ENCODE measurements at places on chromosomes 5 and 9.
A peak's percentile ranks its signal among the peaks of the same experiment; 100 is the strongest.

DNA sequence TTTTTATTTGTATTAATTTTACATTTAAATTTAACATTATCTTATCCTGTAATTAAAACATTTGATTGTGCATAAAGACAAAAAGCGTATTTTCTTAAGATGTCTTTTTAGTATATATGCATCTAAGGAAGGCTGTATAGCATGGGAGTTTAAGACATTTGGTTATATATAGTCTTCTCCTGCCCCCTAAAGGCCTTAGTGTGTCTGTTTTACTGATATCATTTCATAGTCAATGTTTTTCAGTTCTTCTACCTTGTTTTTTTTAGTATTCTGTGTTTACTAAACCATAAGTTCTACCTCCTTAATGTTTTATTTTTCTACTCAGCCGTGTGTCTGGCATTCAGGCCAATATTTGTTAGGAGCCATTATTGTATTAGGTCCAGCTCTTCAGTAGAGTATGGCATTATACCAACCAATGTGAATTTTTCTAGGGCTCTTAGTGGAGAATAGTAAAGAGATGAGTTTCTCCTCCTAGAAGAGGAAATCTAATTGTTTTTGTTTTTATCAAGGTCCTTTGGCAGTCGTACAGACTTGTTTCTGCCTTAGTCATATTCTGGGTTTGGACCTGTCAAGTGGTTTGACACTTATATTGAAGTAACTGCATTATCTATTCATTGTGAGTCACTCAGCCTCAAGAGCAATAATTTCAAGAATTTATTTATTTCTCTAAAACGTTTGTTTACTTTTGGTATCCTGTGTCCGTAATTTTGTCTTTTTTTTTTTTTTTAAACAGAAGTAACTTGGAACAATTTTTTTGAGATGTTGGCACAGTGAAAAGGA is 74.8 kb downstream of the SLF1 start:
- DNase-seq: peak; percentile 71

GRCh38 chr9:70549926-70550325 is 135.5 kb upstream of the KLF9 start:
- DNase-seq: no peak

DNA sequence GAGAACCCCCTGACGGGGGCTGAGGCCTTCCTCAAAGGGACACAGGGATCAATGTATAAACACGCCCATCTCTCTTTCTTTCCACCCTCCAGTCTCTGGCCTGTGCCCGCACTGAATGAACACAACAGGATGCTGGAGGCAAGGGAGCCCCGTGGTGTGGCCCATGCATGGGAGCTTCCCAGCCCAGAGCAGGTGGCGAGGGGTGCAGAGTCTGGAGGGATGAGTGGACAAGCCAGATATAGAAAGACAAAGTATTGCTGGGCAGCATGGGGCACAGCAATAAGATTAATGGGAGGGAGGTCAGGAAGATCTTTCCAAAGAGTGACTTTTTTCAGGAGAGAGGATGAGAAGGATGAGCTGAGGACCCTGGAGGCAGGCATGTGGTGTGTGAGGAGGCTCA is 103.7 kb downstream of the C5orf15 start:
- DNase-seq: no peak

DNA sequence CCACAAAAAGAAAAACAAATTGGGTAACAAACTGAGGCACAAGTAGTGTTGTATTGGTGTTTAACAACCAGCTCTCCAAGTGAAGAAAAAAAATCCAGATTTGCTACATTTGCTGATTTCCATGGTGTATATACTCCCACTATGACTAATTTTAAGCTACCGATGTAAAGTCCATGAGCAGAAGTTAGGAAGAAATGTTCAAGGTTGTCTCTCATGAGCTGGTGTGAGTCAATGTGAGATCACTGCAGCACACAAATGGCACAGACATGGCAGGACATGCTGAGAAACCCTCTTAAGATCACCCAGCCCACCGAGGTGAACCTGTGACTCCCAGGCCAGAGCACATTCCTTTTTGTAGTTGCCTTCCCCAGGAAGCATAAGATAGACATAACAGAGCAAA is 36.2 kb downstream of the SLC44A1 start:
- no peak for DNase-seq

GRCh38 chr5:103919506-103919905 is 356.9 kb upstream of the NUDT12 start:
- no peak for DNase-seq

DNA sequence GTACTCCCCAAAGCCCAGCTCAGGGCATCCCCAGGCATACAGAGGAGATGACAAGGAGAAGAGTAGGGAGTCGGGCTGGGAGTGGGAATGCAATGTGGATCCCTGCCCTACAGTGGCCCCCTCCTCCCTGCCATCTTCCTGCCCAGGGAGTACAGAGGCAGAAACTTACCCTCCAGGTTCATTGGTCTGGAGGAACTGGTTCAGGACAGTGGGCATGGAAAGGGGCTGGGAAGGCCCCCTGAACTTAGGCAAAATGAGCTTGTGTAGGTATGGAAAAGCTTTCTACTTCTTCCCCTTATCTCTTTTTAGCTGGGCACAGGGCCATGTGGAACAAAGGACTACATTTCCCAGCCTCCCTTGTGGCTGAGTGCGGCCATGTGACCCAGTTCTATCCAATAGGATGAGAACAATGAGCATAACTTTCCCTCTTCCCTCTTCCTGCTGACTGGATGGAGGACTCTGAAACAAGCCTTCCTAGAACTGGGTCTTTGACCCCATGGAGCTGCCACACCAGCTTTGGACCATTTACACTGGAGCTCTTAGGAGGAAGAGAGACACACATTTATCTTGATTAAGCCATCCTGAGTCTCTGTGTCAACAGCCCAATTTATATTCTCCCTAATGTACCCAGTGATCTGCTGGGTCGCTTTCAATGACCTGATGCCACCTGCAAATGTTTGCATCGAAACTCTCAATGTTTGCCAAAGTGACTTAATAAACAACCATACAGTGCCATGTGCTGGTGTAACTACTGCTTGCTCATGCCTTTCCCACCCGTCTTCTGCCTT is 25.0 kb upstream of the HMCN2 start:
- peak; percentile 70 for DNase-seq

- DNase-seq: peak; percentile 71
These were observed 1865.3 kb upstream of the CDH9 start for GRCh38 chr5:28903643-28904042.

- no peak for DNase-seq
These were observed 331.9 kb downstream of the ADAMTS6 start for GRCh38 chr5:65149827-65150226.

DNA sequence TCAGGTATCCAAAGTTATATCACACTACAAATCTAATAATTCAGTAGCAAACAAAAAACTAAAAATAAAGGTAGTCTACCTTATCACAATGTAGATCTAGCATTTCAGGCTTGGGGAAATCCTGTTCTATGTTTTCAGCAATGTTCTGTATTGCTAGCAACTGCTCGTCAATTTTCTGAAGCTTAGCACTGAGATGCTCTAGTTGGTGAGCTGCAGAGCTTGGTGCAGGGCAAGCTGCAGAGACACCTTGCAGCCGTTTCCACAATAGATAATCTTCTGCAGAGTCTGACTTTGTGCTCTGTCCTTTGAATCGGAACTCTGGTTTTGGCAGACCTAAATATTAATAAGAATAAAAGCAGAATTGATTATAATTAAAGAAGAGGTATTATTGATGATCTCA is 95.5 kb downstream of the CPLANE1 start:
- no peak for DNase-seq

GRCh38 chr9:126347093-126347492 is 20.5 kb downstream of the MVB12B start:
- no peak for DNase-seq

GRCh38 chr9:110371411-110372007 is 33.8 kb upstream of the TXNDC8 start:
- DNase-seq: no peak

DNA sequence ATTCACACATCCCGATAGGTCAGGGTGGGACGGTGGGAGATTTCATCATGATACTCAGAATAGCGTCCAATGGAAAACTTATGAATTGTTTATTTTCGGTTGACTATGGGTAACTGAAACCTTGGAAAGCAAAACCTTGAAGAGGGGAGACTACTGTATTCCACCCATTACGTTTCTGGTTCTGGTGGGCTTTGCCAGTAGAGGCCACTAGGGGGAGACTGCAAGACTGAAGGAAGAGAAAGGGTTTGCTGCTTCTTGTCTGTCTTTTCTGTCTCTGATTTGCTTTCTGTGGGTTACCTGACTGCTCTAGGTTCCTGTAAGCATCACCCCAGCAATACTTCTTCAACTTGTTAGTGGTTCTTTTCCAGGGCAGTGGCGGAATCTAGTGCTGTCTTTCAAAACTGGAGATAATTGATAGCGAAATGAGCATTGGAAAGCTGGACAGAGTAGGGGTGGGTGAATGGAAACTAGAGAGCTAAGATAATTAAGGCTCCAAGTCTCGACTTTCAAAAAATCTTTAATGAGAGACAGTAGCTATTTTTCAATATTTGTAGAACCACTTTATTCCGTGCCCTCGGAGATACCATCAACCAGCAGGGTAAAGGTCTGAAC is 27.0 kb downstream of the GRIN3A start:
- DNase-seq: no peak

- no peak for DNase-seq
These were observed 64.9 kb downstream of the PTTG1 start for GRCh38 chr5:160486573-160486972.

DNA sequence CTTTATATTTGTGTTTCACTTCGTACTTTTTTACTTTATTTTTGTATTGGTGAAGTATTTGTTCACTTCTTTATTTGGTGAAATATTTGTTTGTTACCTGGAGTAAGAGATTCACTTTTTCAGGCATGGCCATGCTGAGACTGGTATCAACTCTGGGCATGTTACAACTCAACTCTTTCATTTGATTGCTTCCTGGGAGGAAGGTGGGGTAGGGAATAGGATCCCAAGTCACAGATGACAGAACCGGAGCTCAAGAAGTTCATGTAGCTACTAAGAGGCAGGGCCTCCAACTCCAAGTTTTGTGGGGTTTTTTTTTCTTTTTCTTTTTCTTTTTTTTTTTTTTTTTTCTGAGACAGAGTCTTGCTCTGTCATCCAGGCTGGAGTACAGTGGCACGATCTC is 6.1 kb upstream of the ADGRD2 start:
- DNase-seq: no peak

DNA sequence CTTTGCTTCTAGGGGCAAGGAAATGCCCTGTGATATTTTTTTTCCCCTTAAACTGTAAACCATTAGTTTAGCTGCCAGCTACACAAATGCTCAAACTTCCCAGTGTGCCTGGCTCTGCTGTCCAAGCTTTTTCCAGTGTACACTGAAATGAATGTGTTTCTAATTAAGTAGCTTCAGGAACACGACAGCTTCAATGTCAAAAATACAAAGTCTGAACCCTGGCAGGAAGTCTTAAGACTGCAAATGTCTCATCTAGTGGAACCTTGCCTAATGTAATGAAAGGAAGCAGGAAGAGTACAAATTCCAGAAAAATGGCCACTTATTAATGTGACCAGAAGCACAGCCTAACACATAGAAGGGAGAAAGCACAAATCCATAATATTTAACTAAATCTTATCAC is 255.2 kb downstream of the CRB2 start:
- no peak for DNase-seq

DNA sequence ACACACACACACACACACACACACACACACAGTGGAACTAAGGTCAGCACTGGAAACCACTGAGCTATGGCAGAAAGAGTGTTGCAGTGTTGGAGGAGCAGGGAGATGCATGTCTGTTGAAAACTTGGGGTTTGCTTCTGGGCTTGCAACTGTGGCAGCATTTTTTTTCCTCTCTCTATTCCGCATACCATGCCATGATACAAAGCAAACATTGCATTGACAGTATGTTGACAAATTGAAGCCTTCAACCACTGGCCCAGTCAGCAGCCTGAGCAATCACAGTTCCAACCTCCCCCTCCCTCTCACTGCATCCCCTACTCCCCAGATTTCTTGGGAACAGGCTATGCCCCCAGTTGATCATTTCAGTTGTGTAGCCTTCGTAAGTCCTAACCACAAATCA is 478.1 kb upstream of the WWC1 start:
- no peak for DNase-seq

- DNase-seq: no peak
These were observed 58.7 kb upstream of the PRR16 start for GRCh38 chr5:120405286-120405864.

- no peak for DNase-seq
These were observed 141.4 kb downstream of the EBF1 start for GRCh38 chr5:158958021-158958994.

- DNase-seq: no peak
These were observed 154.1 kb upstream of the TUT7 start for GRCh38 chr9:86508208-86508903.

GRCh38 chr5:123992641-123993040 is 480.7 kb downstream of the CSNK1G3 start:
- DNase-seq: no peak

DNA sequence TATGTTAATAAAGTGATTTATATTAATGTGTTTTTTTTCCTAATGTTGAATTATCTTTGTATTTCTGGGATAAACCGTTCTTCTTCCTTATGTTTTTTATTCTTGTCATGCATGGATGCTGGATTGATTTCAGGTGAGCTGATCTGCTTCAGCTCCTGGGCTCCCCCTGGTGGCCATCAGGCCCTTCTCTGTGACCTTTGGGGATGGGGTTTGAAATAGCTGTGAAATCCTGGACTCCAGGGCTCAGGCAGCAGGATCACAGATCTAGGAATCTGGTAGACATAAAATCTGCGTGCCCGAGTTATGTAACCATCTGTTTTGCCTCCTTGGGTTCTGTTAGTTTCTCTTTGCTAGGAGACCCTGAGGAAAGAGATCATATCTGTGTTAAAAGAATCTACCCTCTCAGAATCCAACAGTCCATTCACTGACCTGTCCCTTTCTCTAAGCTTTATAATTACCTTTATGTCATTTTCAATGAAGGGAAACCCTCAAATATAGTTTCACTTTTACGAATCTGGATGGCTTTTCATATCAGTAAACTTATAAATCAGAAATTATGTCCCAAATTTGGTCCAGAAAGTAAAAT is 12.2 kb upstream of the OR13J1 start:
- DNase-seq: peak; percentile 27

DNA sequence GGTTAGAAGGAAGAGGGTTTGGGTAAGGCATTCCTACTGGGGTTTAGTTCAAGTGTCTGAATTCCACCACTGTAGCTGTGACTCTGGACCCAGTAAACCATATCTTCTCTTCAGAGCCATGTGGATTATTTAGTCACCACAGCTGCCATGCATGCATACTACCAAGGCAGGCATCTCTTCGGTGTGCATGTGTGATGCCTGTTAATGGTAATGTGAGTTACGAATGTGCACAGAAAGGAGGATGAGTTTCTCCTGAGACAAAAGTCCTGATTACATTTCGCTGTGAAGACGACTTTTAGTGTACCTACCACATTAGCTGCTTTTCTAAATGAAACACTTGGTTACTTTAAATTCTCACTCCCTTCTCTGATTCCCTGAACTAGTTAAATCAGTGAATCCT is 9.3 kb downstream of the PBX3 start:
- DNase-seq: no peak

DNA sequence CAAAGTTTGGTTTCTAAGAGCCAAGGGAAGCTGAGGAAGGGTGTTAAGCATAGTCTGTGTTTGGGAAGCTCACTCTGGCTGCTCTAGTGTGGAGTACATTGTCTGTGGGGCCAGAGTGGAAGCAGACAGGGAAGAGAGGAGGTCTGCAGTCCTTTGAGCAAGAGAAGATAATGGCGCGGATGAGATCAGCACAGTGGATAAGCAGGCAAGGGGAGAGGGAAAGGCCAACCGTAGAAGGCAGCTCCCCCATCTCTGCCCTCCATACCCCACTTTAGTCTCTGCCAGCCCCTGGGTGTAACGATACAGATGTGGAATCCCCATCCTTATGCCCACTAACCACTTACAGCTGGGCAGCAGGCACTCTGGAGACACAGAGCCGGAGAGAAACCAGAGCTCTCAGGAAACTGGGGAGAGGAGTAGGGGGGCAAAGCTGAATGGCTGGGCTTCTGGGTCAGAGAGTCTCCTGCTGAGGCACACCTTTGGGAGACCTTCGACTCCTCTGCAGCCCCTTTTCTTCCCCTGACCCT is 75.0 kb downstream of the SLIT3 start:
- no peak for DNase-seq
